ENCODE measurements at places on chromosomes 6 and 20. TPM values are rescaled to one million over a fixed set of nuclear protein-coding genes. Genes with fewer than 3 reads are reported as not detected.

DNA sequence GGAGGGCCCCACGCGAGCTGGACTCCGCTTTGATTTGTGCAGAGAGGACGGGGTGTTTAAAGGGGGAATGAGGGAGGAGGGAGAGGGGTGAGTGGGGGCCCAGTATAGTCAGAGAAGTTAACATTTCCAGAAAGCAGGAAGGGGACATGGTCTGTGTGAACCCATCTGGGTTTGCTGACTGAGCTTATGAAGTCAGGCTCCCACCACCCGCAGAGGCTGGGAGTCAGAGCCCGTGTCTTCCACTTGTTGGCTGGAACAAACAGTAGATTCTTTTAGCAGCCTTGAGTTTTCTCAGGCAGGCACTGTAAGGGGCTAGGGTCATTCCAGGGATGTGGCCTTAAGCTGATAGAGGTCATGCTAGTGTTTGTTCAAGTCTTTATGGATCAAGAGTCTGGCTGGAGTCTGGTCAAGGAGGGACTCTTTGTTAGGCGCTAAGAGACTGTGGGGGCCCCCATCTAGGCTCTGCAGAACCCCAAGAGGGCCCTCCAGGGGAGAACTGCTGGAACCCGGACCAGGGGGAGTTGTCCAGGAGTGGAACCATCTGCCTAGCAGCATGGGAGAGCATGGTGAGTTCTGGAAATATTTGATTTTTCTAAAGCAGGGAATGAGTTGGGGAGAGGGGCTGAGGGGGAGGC is 31.1 kb upstream of the FOXQ1 start:
- no peak for DNase-seq

Gene RNF8
- 15.3 TPM for total RNA-seq

DNA sequence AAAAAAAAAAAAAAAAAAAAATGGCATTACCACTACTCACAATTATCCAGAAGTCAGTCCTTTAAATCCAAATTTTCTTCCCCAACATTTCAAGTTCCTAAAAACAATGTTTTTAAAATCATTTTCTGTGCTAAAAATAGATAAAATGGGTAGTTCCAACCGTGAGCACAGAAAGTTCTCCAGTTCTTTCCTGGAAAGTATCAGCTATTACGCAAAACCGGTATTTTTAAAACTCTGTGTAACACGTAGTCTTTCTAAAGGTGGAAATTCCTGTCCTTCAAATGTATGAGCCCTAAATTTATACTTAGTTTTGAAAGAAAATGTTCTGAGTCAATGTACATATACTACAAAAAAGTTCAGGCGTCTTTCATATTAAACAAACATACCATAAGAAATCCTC is 83.5 kb upstream of the SCAF8 start:
- no peak for DNase-seq

Gene ACTR5
- 4.0 TPM for total RNA-seq

Gene AGER
- total RNA-seq, result 4.5 TPM

DNA sequence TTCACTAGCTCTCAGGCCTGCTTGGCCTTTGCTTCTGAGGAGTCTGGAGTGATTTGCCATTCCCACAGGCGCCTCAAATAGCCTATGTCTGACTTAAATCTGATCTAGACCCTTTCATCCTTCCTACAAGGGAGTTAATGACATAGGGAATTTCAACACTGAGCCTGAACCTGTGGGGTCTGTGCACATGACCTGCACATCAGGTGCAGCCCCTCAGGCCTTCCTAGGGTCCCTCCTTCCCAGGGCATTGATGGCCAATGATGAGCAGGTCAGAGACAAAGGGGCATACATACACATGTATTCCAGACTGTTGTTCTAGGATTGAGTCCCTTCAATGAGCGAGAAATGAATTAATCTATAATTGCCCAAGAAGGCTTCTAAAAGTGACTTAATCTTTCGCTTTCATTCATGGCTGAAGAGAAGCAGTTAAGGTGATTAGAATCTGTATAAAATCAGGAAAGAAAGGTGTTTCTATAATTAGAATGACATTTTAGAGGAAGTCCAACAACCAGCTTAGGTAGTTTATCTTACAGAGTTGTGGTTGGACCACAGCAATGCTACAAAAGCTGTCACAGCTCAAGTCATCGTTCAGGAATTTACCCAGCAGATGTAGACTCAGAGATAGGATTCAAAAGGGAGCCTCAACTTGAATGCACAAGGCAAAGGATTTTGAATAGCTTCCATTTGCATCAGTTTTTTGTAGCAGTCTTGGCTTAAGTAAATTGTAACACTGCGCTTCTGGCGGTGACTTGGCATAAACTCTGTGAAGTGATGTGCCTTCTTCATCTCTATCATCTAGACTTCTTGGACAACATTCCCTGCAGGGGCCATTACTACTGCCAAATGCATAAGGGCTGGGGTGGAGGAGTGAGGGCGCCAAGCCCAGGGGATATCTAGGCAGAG is 27.0 kb upstream of the TBC1D7 start:
- peak; percentile 96 for DNase-seq

GRCh38 chr20:12207875-12208274 is 290.2 kb downstream of the BTBD3 start:
- no peak for DNase-seq

DNA sequence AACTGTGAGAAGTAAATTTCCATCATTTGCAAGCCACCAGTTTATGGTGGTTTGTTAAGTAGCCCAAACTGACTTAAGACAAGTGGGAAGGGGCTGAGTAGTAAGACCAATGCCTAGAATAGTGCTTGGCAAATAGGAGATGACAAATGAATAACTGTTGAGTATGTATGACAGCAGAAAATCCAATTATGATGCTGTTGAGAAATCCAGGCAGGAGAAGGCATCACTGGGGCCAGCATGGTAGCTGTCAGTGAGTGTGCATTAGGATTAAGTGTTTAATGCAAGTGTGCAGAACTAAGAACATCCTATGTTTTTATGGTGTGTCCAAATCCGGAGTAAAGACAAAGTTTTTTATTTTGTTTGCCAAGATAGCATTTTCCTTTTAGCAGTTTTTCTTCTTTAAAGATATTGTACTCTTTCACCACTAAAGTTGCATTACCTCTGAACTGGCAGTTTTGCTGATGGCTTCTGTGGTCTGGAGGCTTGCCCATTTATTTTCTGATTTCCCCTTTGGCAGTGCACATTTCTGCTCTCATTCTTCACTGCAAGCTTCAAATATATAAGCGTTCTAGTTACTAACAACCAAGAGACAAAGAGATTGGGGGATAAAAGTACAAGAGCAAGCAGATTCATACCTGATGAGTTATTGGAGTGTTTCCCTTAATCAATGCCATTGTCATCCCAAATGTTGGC is 289.7 kb downstream of the KCNQ5 start:
- peak; percentile 19 for DNase-seq
